Fibroblast of villous mesenchyme (primary cell): ENCODE measurements at places on chromosomes 3 and 15. TPM values are rescaled to one million over a fixed set of nuclear protein-coding genes. Genes with fewer than 3 reads are reported as not detected.

The CHRM5 gene
- total RNA-seq, result under 0.01 TPM in 2 replicates

- peak; percentile 57 for DNase-seq
Measured at GRCh38 chr15:82663186-82663600, 16.0 kb upstream of the CPEB1 start.

DNA sequence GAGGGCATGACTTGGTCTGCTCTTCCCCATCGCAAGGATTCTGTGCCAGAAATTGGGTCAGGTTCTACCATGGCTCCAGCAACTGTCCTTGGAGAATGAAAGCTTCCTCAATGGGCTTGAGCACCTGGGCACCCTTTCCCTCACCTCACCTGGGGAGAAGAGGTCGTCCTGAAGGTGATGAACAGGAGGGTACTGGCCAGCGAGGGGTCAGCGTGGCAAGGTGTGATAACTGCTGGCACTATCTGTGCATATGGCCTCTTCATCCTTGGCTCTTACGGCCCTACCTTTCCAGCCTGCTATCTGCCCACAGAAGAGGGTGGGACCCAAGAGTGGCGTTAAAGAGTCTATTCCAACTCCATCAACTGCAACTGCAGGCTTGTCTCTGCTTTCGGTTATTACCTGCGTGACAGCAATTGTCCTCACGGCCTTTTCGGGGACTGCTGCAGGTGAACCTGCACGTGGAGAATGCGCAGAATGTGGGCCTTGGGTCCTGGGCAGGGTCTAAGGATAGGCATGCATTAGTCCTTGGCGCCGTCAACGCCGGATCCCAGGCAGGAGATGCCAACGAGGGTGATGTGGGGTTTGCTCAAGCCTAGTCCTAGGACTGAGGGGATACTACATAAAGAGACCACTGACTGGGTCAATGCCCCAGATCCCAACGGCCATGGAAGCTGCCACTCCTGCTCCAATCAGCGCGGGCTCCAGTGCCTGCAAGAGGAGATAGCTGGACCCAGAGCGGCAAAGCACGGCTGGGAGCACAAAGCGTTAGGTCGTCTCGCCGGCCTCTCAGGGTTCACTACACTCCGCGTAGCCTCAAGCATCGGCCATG is 625 bp upstream of the RBM15B start:
- no peak for DNase-seq

DNA sequence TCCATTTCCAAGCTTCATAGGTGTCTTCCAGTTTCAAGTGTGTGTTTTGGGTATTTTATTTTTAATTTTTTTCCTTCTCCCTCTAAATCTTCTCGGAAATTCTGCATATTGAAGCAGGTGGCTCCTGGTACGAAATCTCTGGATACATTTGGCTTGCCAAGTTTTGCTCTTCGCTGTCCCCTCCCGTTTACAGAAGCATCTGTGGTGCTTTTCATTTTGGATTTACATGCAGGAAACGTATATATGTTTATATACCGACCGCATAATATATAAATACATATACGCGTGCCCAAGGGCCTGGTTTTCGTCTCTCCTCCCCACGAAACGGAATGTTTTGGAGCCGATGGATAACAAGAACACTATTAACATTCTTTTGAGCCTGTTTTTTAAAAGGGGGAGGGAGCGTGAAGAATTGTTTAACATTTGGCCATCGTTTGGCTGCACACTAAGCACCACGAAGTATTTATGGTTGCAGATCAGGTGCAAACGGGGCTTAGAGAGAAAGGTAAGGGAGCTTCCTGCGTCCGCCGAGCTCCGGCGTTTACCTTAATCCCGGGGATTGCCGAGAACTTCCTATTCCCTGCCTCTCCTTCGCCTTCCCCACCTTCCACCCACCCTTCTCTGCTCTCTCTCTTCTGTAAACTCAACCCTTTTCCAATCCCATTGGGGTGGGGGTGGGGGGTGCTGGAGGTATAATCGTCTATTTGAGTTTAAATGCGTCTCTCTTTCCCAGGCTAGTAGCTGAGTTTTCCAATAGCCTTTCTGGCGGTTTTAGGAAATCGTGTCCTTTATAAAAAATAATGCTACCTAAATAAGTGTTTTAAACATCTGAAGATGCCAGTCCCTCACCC is 1.1 kb upstream of the NLGN1 start:
- DNase-seq, result peak; percentile 4

DNA sequence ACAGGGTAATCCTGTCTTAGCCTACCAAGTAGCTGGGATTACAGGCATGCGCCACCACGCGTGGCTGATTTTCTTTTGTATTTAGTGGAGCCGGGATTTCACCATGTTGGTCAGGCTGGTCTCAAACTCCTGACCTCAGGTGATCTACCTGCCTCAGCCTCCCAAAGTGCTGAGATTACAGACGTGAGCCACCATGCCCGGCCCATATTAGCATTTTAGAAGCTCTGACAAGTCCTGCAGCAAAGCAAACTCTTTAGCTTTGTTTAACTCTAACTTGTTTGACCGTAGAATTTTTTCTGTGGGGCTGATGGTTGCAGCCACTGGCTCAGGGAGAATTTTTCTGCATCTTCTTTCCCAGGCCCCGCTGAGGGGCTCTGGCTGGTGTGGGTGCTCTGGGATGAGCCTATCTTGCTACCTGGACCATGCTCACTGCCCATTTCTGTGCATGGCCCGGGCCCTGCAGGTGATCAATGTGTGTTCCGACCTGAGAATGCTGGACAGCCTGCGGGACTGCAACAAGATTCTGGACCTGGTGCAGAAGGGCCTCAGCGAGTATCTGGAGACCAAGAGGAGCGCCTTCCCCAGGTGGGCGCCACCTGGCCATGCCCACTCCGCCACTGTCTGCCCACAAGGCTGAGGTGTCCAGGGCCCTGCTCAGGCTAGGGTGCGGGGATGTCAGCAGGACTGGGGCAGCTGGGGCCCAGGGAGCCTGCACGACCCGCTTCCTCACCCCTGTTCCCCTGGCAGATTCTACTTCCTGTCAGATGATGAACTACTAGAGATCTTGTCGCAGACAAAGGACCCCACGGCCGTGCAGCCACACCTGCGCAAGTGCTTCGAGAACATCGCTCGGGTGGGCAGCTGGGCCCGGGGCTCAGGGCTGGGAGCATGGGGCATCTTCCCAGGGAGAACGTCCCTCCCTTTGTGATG is 41.3 kb downstream of the DNAH1 start:
- DNase-seq, result no peak

GRCh38 chr3:16513141-16514020 is at the start of gene RFTN1:
RFTN1 (minus strand) TSS chr3:16513699; CDS start chr3:16493869, 19,830 bp downstream.
- DNase-seq, result peak; percentile 69

DNA sequence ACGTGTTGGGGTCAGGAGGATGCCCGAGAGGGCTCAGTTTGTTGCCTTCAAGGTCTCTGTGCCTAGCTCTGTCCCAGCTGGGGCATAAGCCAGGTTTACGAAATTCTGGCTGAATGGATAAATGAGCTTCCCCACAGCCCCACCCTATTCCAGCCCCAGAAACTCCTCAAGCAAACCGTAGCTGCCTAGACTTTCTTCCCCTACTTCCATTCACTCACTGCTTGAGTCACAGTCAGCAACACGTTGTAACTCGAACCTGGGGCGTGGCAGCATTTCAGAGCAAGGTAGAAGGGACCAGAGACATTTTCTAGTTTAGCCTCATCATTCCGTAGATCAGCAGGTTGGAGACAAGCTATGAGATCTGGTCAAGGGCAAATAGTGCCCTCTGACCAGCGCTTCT is 24.2 kb downstream of the NMNAT3 start:
- DNase-seq, result no peak

DNA sequence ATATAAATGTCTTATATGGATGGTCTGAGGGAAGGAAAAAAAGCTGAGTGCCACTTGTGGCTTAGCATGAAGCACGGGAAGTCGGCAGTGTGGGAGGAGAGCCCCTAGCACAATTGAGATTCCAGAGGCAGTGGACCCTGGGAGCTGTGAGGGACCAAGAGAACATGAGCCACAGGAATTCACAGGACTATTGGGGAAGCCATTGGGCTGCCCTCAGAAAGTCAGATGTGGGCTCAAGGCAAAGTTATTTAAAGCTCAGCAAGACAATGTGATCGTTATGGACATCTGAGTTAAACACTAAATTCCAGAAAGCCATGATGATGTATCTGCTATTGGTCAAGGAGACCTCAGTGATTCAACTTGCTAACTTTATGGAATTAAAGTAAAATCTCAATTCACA is 380.8 kb upstream of the IL12A start:
- no peak for DNase-seq

DNA sequence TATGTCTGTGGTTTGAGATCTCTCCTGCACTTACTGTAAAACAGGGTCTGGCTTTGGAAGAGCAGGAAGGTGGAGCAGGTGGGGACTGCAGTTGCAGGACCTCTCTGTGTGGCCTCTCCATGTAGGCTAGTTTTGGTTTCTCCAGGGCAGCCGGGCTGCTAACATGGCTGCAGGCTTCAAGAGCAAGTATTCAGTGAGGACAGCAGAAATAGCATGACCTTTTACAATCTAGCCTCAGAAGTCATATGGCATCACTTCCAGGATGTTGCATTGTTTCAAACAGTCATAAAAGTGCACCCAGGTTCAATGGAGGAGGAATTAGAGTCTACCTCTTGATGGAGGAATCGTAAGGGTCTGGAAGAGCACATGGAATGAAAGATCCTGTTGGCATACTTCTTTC is 728.7 kb downstream of the NTRK3 start:
- no peak for DNase-seq

The NEIL1 gene
- 3.2 and 4.3 TPM in 2 replicates for total RNA-seq

DNA sequence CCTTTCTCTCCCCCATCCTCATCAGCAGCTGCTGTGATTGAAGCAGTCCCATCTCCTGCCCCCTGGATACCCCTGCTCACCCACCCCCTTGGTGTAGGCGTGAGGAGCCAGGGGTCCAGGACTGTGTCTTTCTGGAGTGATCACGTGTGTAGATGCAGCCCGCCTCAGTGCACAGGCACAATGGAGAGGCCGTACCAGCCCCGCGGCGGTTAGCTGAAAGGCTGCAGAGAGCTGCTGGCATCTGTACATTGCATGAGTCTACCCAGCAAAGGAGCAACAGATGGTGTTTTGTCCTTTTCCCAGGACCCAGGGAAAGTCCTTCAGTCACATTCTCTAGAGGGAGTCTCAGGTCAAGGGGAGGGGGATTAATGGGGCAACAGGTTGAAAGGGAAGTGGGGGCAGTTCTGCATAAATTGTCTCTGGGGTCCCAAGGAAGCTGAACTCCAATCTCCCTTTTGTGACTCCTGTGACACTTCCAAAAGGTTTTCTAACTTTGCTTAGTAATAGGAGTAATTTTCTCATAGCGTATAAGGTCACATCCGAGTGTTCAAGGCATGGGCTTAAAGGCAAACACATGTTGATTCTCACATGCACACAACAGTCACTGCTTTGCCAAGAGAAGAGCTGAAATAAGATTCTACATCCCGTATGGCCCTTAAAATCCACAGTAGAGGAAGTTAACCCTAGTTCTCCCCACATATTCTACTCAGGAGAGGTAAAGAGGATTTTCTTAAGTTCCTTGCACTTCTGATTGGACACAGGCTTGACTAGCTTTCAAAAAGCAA is 7.1 kb downstream of the CSPG5 start:
- DNase-seq, result no peak

DNA sequence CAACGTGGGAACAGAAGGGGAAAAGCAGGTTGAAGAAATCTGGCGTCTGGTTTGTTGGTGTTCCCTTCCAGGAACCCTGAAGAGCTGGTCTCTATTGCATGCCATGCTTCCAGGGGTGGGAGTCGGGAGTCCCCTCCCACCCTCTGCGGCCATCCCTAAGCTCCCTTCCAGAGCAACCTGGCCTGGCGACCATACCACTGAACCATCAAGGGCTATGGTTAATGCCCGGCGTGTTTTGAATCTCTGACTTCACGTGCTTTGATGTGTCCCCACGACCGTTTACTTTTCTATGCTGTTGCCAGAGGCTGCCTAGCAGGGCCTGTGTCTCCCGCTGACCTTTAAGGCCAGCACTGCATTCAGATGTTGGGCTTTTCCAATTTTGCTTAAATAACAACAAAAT is 696 bp upstream of the SNRK start:
- DNase-seq, result no peak

GRCh38 chr3:108736821-108737220 is 20.4 kb downstream of the RETNLB start:
- no peak for DNase-seq

The ZBBX gene
- not detected in 2 replicates for total RNA-seq

DNA sequence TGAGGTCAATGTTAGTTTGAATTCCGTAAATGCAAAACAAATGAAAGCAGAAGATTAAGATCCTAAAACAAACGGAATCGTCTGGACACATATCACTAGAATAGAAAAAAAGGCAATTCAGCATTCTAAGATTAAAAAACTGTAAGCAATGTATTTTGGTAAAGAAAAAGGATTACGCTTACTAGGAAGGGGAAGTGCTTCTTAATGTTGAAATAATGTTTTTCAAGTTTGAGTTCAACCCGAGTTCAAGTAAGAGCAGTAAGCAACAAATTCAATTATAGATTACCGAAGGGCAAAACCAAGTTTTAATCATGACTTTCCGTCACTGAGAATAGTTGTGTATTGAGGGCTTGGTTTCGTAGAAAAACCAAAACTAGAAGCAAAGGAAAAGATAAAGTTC is 637 bp downstream of the CIP2A start:
- peak; percentile 31 for DNase-seq

DNA sequence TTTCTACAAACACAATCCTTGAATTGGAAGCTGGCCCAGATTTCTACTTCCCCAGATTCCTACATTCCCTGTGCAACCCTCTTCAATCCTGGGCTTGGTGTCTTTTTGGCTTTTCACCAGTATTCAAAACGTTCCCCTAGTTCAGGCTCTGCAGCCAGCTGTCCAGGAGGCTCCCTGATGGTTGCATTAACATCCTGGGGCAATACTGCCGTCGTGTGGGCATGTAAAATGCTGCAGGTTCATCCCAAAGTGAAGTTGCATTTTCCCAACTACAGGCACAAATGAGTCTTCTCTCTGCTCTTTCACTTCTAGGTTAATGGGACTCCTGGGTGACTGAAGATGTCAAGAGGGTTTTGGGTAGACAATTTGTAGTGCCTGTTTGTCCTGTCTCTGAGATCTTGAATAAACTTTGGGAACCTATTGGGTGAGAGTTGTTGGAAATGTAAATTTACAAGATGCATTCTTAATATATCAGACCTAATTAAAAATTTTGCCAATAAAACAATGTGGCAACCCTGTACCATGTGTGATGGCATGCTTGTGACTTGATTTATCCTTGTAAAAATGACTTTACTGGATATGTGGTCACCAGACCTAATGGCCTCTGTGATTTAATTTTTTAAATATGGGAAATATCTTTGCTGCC is 28.6 kb downstream of the SOX14 start:
- peak; percentile 20 for DNase-seq

DNA sequence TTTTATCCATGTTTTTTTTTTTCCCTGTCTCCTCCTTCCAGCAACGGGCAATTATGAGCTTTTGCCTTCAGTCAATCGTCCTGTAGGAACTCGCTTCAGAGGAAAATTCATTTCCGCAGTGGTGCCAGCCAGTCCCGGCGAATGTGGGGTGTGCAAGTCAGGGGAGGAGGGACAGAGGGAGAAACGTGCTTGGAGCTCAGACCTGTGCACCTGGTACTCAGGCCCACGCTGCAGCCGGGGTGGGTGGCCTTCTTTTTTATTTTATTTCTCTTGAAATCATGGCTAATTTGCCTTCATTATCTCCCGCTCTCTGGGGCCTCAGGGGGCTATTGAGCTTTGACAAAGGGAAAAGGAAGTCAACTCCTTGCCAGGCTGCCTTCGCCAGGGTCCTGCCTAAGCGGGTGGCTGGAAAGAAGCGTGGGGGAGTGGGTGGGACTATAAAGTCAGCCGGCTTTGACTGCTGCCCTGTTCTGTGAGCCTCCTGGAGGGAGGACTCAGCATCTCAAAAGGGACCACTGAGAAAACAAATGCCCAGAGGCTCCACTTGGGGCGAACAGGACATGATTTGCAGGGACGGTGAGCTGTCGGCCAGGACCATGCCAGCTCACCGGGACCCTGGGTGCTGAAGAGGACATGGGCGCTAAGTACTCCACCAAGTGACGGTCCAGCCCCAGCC is 5.5 kb downstream of the GRIP2 start:
- DNase-seq, result no peak
